ENCODE measurements at places on chromosomes 12 and 14.

- DNase-seq: no peak
Measured at GRCh38 chr12:1579651-1580435, 14.5 kb downstream of the FBXL14 start.

DNA sequence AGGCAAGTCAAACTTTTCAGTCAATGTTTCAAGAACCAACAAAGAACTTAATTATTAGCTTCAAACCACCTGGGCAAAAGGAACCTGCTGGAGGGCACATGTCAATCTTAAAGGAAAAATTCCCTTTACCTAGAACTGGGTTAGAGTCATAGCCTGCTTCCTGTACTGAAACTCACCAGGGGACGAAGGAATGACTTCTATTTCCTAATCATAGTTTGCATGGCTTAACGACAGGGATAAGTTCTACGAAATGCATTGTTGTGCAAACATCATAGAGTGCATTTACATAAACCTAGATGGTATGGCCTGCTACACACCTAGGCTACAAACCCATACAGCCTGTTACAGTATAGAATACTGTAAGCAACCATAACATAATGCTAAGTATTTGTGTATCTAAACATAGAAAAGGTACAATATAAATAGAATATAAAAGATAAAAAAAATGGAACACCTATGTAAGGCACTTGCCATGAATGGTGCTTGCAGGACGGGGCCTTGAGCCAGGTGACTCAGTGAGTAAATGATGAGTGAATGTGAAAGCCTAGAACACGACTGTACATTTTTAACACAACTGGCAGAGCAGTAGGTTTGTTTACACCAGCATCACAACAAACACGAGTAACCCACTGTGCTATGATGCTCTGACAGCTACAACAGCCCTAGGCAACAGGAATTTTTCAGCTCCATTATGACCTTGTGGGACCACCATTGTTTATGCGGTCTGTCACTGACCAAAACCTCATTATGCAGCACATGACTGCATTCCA is 234.9 kb upstream of the CAND1 start:
- DNase-seq: peak; percentile 76

DNA sequence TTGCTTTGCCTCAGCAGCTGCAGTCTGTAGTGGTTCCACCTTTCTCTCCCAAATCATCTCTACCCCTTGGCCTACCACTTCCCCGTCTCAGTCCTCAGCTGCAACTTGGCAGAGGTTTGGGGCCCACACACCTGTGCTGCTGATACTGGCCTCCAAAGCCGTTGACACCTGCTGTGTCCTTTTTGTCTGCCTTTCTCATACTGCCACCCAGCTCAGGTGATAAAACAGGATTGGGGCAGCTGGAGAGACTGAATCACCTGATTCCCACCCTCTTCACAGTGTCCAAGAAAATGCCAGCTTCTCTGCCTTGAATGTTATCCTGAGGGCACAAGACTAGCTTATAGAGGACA is 103.7 kb downstream of the ETV6 start:
- DNase-seq: no peak

GRCh38 chr14:47346849-47347248 is 328.6 kb downstream of the MDGA2 start:
- no peak for DNase-seq

- no peak for DNase-seq
Measured at GRCh38 chr14:92581966-92582566, 68.5 kb downstream of the RIN3 start.

DNA sequence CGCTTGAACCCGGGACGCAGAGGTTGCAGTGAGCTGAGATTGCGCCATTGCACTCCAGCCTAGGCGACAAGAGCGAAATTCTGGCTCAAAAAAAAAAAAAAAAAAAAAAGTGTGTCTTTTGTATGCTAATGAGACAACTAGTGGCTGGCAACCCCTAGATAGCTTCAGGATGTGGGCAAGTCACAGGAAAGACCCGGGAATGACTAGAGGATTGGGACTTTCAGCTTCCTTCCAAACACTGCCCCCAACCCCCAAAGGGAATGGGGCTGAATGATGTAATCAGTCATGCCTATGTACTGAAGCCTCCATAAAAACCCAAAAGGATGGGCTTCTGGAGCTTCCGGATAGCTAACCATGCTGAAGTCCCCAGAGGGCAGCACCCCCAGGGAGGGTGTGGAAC is 28.6 kb downstream of the USP44 start:
- no peak for DNase-seq

DNA sequence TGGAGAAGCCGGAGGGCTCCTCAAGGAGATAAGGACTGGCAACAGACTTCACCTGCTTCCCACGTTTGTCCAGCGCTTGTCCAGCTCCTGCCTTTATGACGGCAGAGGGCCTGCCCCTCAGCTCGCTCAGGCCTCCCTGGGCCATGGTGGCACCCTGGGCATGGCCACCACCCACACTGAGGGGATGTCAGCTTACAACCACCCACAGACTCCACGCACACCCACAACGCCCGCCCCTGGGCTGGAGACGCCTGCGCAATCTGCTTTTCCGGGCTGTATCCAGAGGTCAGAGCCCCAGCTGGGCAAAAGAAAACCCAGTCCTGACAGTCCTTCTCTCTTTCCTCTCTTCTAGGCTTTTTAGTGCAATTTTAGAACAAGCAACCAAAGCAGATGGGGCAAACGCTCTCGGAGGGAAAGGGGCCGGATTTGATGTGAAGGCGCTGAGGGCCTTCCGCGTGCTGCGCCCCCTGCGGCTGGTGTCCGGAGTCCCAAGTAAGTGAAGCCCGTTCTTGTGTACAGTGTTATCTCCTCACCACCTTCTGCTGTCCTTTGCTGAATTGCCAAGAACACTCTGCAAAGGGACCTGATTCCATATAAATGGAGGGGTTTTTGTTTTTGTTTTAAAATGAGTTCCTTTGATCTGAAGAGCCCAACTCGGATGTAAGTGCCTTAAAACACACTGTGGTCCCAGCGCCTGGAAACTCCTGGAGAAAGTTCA is 337.4 kb upstream of the FKBP4 start:
- DNase-seq: no peak

DNA sequence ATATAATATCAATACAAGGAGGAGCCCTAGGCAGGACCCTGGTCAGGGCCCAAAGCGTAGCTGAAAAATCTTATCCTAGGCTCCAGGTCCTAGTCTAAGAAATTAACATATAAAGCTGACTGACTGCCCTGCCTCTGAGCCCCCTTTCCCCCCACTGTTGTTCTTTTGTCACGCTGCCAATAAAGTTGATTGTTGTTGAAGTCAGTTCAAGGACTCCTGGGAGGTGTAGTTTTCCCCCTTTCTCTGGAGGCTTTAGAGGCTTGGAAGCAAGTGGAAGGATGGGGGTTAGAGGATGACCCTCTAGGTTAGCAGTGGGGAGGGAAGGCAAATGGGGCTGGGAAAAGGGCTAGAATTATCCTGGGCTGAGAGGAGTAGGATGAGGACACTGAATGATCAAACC is 3.2 kb downstream of the PPP1R1A start:
- DNase-seq: no peak

DNA sequence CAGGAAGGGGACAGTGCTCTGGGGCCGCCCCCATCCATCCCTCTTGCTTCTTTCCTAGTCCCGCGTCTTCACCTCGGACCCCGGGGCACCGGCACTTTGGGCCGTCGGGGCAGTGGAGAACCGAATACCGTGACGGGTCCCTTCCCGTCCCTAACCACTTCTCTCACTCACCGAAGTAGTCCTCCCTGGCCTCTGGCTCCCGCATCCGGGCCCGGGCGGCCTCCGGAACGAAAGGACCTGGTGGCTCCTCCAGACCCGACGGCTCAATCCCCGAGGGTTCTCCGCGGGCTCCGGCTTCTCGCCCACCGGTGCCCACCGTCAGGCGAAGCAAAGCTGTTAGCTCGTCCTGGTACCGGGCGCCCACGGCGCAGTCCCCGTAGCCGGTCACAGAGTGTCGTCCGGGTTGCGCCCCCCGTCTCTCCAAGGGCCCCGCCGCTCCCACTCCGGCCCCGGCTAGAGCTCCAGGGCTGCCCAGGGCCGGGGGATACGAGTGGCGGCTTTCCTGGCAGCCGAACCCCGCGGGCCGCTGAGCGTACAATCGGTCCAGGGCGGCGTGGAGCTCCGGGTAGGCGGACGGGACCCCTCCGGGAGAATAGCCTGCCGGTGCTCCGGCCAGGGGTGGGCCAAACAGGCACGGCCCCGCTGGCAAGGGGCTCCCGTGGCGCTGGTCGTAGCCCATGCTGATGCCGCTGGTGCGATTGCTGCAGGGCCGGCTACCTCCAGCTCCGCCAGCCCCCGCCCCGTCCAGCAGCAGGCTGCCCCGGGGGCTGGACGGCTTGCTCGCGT is 1.1 kb downstream of the AJUBA start:
- DNase-seq: no peak

DNA sequence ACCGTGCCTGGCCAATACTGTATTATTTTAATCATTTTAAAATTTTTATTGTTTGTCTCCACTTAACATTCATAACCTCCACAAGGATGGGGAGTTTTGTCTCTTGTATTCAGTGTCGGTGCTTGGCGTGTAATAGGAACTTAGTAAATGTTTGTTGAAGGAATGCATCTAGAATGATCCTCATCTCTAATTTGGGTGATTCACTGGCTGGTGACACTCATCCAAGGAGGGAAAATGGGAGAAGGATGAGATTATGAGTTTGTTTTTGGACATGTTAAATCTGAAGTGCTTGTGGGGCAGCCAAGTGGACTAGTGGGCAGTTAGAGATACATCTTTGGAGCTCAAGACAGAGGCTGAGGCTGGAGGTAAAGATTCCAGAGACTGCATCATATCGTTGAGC is 5.1 kb downstream of the KLC1 start:
- no peak for DNase-seq

DNA sequence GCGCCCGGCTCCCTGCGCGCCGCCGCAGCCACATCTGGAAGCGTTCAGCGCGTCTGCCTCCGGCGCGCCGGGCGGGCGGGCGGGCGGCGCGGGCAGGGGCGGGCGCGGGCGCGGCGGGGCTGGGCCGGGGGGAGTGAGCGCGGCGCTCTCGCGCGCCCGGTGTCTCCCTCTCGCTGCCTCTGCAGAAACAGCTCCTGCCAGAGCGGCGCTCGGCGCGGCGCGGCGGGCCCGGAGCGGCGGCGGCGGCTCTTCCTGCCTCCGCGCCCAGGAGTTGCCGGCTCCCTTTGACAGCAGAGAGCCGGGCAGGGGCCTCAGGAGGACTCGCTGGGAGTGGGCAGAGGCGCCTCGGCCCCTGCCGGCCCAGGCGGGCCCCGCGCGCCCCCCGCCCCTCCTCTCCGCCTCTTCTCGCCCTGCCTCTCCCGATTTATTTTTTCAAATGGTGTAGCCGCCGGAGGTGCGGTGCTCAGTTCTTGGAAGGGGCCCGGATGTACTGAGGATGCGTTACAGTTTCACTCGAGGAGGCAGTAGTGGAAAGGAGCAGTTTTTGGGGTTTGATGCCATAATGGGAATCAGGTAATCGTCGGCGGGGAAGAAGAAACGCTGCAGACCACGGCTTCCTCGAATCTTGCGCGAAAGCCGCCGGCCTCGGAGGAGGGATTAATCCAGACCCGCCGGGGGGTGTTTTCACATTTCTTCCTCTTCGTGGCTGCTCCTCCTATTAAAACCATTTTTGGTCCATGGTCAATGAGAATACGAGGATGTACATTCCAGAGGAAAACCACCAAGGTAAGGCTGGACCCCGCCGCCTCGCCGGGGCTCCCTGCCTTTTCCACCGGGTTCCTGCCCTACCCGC is at the start of gene CACNA1C:
Gene CACNA1C (plus strand): TSS at position 162 of the 853 bp plus-strand sequence. CDS start 576 bp downstream, at position 738.
- peak; percentile 54 for DNase-seq

GRCh38 chr12:124611559-124612409 is 44.4 kb upstream of the NCOR2 start:
- DNase-seq: no peak

- DNase-seq: no peak
Measured at GRCh38 chr14:99745307-99745951, 47.8 kb upstream of the EML1 start.

All from ACHN (cell line).